ENCODE measurements at places on chromosomes 16 and 17.

DNA sequence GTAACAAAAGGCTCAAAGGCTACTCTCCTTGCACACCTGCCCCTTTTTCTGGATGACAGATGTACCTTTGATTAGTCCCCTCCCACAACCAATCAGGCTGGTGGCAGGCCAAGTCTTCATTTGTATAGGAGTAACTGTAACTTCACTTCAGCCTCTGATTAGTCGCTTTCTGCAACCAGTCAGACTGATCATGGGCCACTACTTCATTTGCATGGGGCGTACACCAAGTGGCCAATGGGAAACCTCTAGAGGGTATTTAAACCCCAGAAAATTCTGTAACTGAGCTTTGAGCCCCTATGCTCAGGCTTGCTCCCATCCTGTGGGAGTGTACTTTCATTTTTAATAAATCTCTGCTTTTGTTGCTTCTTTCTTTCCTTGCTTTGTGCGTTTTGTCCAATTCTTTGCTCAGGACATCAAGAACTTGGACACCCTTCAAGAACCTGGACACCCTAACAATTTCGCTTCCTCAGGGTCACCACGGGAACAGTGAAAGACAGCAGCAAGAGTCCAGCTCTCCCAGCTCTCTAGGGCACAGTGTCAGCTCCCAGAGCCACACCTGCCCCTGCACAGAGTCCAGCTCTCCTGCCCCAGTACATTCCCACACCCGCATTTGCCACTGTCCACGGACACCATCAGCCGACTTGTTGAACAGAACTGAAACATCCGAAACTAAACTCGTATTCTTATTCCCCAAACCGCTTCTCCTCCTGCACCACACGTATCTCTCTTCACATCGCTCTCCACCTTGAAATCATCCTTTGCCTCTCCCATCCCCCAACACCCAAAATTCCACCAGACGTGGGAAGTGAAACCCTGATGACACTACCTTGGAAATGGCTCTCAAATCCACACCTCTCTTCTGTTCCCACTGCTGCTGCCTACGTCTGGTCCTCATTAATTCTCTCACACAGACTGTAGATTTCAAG lies 53.4 kb downstream of the ABCC12 start:
- H3K4me1 ChIP-seq, result no peaks in the 10 kb centered on the region
- no peaks in the 10 kb centered on the region for H3K27me3 ChIP-seq
- DNase-seq, result no peak
- no peak overlapping the region for H3K27ac ChIP-seq
- H3K36me3 ChIP-seq, result no peaks in the 10 kb centered on the region

- H3K27me3 ChIP-seq, result peaks cover 2% of the 10 kb centered on the region
- no peaks in the 10 kb centered on the region for H3K4me1 ChIP-seq
- H3K27ac ChIP-seq, result no peak overlapping the region
Measured at GRCh38 chr17:40463122-40463550, 19.9 kb downstream of the IGFBP4 start.

DNA sequence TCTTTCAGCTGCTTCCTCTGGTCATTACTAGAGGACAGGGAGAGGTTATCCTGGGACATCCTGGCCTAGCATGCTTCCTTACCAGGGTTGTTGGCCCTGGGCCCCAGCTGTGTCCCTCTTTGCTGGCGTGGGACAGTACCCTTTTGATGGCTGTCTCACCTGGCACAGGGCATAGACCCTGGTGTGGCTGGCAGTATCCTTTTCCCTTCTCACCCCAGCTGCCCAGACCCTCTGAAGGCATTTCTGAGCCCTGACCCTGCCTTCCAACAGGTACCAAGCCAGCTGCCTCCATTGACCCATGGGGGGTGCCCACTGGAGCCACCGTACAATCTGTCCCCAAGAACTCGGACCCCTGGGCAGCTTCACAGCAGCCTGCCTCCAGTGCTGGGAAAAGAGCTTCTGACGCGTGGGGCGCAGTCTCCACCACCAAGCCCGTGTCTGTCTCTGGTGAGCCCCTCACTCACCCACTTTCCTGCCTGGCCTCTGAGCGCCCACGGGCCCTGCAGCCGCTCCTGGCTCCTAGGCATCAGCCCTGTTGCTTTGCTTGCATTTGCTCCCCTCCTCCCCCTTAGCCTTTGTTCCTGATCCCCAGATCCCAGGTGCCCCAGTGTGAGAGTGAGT lies 34.0 kb downstream of the B9D1 start:
- H3K4me3 ChIP-seq, result no peak overlapping the region
- no peaks in the 10 kb centered on the region for H3K36me3 ChIP-seq
- no peak for DNase-seq
- no peak overlapping the region for H3K27ac ChIP-seq
- H3K27me3 ChIP-seq, result peaks cover 14% of the 10 kb centered on the region
- H3K4me1 ChIP-seq, result no peaks in the 10 kb centered on the region

- peaks cover 38% of the 10 kb centered on the region for H3K4me1 ChIP-seq
- no peak overlapping the region for H3K27ac ChIP-seq
- DNase-seq, result no peak
- no peak overlapping the region for H3K4me3 ChIP-seq
- no peaks in the 10 kb centered on the region for H3K36me3 ChIP-seq
Measured at GRCh38 chr16:57798953-57799599, 3.2 kb downstream of the KIFC3 start.

DNA sequence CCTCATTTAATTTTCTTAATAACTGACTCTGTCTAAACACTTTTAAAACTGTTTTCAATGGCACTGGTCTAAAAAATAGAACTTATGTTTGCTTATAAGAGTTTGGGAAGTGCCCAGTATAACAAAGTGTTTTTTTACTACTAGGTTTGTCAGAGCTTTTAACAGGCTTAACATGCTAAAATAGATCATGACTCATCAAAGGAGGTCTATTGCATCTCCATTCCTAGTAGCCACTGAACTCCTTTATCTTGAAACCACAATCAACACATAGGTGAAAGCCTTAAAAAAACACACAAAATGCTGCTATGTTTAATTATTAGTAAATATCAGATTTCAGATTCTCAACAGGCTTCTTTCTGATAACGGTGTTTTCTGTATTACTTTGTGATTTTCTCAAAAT lies 196.4 kb upstream of the KIF2B start:
- no peaks in the 10 kb centered on the region for H3K27me3 ChIP-seq
- no peaks in the 10 kb centered on the region for H3K36me3 ChIP-seq
- no peak for DNase-seq
- no peak overlapping the region for H3K27ac ChIP-seq

- DNase-seq, result no peak
- no peaks in the 10 kb centered on the region for H3K27me3 ChIP-seq
- no peak overlapping the region for H3K27ac ChIP-seq
- H3K36me3 ChIP-seq, result no peaks in the 10 kb centered on the region
- H3K4me3 ChIP-seq, result no peak overlapping the region
Measured at GRCh38 chr16:23676924-23677480, 1.7 kb upstream of the PLK1 start.

DNA sequence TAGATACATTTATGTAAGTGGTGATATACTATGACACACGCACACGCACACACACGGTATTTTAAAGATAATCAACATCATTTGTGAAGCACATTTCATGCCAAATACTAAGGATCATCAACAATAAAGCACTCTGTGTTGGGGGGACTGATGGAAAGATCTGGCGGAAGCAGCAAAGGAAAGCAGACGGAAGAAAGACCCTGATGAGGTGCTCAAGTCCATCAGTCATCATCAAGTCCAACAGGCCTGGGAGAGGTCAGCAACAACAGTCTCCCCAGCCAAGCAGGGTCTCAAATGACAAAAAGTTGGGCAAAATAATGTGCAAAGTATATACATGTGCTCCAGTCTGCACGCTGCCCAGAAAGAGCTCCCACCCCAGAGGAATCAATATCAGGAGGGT lies 55.5 kb downstream of the HIC1 start:
- no peak overlapping the region for H3K27ac ChIP-seq
- H3K4me1 ChIP-seq, result no peaks in the 10 kb centered on the region
- no peak overlapping the region for H3K4me3 ChIP-seq
- H3K36me3 ChIP-seq, result peaks cover 14% of the 10 kb centered on the region
- no peak for DNase-seq

DNA sequence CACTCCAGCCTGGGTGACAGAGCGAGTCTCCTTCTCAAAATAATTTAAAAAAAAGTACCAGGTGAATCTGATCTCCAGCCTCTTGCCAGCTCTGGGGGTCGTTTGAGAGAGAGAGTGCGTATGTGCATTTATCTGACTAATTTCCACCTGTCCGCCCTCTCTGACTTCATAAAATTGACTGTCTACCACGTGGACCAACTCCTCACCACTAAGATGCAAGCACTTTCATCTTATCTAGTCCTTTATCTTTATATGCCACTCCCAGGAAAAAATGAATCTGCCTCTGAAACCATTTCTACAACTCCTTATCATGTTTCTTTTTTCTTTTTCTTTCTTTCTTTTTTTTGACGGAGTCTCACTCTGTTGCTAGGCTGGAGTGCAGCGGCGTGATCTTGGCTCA lies 55.8 kb downstream of the HS3ST3A1 start:
- no peaks in the 10 kb centered on the region for H3K4me1 ChIP-seq
- H3K27me3 ChIP-seq, result no peaks in the 10 kb centered on the region
- DNase-seq, result no peak
- no peak overlapping the region for H3K4me3 ChIP-seq

DNA sequence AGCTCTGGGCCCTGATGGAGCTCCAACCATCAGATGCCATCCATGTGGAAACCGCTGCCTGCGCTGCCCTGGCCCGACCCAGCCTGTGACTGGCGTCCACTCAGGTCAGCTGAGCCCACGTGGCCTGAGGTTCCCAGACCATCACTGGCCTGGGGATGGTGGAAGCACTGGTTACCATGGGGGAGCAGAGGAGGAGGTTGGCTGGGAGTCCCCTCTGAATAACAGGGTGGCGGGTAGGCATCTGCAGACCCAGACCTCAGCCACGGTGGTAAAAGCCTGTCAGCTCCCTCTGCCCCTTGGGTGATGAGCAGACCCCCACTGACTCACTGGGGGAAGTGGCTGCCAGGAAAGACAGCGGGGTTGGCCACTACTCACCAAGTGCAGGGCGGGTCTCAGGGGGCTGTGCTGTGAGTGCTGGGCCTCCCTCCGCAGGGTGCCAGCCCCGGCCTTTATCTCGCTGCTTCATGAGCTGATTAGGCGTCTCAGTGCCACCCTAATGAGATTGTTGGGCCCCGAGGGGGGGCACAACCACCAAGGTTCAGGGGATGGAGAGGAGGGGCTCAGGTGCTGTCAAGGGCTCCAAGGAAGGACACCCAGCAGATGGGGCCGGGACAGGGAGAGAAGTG lies at the start of gene PDE6G:
PDE6G (minus strand) TSS at position 425 of the 626 bp plus-strand sequence. CDS start 3,237 bp downstream, outside the sequence.
- no peak within 1 kb of the TSS for H3K4me3 ChIP-seq
- peaks cover 48% of the 10 kb centered on the region for H3K27me3 ChIP-seq
- H3K27ac ChIP-seq, result no peak within 1 kb of the TSS

DNA sequence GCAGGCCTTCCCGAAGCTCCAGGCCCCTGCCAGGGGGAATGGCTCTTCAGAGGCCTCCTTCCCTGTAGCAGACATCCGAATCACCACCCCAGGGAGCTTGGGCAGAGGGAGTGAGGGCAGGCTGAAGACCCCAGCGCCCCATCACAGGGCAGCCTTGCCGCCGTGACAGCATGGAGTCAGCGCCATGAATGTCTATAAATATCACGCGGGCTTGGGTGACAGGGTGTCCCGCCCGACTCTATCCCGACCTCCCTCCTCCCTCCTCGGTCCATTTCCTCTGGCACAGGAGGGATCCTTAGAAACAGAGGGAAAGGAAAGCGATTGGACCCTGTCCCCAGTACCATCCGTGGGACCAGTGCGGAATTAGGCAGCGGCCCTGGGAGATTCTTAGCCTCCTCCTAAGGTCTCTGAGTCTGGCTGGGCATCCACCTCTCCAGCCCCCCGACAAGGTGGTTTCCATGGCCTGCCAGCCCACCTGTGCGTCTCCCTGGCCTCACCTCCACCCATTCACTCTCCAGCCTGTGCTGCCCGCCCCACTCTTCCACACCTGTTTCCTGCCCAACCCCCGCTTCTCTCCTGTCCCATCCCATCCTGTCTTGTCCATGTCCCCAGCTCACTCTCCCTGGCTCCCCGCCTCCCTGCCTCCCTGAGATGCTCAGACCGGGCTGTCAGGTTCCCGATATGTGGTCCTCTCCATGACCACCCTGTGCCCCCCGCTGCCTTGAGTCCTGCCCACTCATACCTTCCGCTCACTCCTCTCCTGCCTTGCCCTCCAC lies 5.1 kb downstream of the ATP2A1 start:
- no peaks in the 10 kb centered on the region for H3K36me3 ChIP-seq
- no peak for DNase-seq
- H3K27me3 ChIP-seq, result no peaks in the 10 kb centered on the region

DNA sequence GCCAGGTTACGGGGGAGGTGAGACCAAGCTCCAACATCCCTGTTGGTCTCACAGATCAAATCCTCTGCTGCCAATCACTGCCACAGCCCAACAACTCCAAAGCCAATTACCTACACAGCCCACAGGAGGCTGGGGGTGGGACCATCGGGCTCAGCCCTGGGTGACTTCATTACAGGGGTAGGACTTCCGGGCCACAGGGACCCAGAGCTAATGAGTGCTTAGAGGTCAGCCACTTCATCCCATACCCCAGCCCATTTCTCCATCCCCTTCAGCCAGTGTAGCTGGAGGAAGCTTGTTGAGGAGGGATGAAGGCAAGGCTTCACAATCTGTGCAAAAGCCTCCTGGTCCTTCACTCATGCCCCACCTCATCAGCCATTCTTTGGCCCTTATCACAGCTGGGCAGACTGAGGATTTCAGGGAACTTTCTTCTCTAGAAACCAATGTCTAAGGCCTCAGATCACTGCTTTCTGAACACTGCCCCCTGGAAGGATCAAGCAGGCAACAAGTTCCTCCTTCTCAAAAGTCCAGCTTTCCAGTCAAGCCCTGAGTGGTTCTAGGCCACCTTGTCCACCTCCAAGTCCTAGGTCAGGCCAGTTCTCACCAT lies 5.8 kb downstream of the FOXN1 start:
- no peak for DNase-seq
- no peak overlapping the region for H3K4me3 ChIP-seq
- no peaks in the 10 kb centered on the region for H3K36me3 ChIP-seq

GRCh38 chr17:82003411-82004381 lies 19.0 kb downstream of the CENPX start:
- no peaks in the 10 kb centered on the region for H3K4me1 ChIP-seq
- no peak overlapping the region for H3K4me3 ChIP-seq
- H3K27me3 ChIP-seq, result no peaks in the 10 kb centered on the region
- H3K27ac ChIP-seq, result no peak overlapping the region

- DNase-seq, result no peak
- no peaks in the 10 kb centered on the region for H3K27me3 ChIP-seq
- H3K27ac ChIP-seq, result no peak overlapping the region
- H3K36me3 ChIP-seq, result no peaks in the 10 kb centered on the region
- no peak overlapping the region for H3K4me3 ChIP-seq
Measured at GRCh38 chr17:6480303-6480675, 36.0 kb downstream of the PIMREG start.
